ENCODE measurements at places on chromosomes 7 and 10.

DNA sequence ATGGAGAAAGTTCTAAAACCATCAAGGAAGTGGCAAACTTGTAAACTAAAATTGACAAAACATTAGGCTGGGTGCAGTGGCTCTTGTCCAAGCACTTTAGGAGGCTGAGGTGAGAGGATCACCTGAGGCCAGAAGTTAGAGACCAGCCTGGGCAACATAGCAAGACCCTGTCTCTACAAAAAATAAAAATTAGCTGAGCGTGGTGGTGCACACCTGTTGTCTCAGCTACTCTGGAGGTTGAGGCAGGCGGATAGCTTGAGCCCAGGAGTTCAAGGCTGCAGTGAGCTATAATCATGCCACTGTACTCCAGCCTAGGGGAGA lies 29.4 kb upstream of the HNRNPH3 start:
- no peak for DNase-seq

- DNase-seq: no peak
Measured at GRCh38 chr10:11298116-11298515, 280.4 kb downstream of the CELF2 start.

- DNase-seq: no peak
Measured at GRCh38 chr10:4181621-4182049, 396.6 kb upstream of the KLF6 start.

- DNase-seq: peak; percentile 3
Measured at GRCh38 chr7:12025246-12025645, 185.8 kb upstream of the TMEM106B start.

- no peak for DNase-seq
Measured at GRCh38 chr7:49613759-49614158, 159.7 kb upstream of the VWC2 start.

GRCh38 chr10:94200146-94200837 lies 162.4 kb downstream of the NOC3L start:
- no peak for DNase-seq

GRCh38 chr10:3671386-3671955 lies 113.5 kb downstream of the KLF6 start:
- no peak for DNase-seq

Measured in SHP77 (cell line).